ENCODE measurements at places on chromosomes 7 and 10.

- DNase-seq = no peak
These were observed 77.7 kb downstream of the DNAJC1 start for GRCh38 chr10:21925851-21926250.

GRCh38 chr10:49410365-49411074, 14.6 kb upstream of the DRGX start:
- DNase-seq = no peak

DNA sequence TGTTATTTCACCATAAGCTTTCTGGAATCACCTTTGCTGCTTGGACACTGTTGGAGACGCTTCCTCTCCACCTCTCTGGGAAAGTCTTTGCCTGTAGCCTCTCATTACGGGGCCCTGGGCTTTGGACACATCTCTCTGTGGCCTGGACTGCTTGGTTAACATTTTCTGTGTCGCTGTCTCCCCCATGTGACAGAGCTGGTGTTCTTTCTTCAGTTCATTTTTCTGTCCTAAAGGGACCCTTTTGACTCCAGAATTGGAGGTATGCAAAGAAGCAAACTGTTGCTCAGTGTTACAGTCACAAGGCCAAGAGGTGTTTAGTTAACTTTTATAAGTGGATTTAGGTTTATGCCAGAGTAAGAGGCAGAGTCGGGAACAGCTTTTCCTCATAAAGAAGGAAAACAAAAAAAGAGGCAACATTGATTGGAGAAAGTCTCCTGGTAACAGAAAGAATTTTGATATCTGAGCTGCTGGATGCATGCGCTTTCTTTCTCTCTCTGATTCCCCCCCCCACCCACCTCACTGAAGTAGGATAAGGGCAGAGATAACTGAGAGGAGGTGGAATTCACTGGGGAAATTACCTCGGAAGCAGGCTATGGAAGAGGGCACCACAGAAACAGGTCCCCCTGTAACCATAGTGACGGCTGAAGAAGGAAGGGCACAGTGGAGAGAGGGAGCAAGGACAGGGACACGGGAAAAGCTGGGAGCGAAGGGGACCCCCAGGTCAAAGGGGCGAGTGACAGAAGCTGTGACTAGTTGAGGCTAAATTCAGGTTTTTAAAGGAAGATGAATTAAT, 57.8 kb downstream of the LGI1 start:
- no peak for DNase-seq

- DNase-seq = no peak
These were observed 1349.1 kb downstream of the XPNPEP1 start for GRCh38 chr10:108574233-108574632.

GRCh38 chr10:97788552-97789442, 17.0 kb upstream of the SFRP5 start:
- DNase-seq = no peak

DNA sequence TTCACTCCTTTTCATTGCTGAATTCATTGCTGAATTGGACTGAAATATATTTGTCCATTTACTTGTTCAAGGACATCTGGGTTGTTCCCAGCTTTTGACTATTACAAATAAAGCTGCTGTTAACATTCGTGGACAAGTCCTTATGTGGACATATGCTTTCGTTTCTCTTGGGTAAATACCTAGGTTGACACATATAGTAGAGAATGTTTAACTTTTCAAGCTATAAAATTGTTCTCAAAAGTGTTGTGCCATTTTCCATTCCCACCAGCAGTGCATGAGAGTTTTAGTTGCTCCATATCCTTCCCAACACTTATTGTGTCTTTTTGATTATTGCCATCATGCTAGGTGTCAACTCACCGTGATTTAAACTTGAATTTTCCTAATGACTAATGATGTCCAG, 17.5 kb upstream of the CPVL start:
- DNase-seq = no peak

GRCh38 chr7:145692237-145692950, 424.2 kb upstream of the CNTNAP2 start:
- DNase-seq = no peak

GRCh38 chr10:58955615-58956014, 220.8 kb upstream of the PHYHIPL start:
- DNase-seq = no peak

- no peak for DNase-seq
These were observed 1082.4 kb downstream of the KCNMA1 start for GRCh38 chr10:76555067-76555670.

DNA sequence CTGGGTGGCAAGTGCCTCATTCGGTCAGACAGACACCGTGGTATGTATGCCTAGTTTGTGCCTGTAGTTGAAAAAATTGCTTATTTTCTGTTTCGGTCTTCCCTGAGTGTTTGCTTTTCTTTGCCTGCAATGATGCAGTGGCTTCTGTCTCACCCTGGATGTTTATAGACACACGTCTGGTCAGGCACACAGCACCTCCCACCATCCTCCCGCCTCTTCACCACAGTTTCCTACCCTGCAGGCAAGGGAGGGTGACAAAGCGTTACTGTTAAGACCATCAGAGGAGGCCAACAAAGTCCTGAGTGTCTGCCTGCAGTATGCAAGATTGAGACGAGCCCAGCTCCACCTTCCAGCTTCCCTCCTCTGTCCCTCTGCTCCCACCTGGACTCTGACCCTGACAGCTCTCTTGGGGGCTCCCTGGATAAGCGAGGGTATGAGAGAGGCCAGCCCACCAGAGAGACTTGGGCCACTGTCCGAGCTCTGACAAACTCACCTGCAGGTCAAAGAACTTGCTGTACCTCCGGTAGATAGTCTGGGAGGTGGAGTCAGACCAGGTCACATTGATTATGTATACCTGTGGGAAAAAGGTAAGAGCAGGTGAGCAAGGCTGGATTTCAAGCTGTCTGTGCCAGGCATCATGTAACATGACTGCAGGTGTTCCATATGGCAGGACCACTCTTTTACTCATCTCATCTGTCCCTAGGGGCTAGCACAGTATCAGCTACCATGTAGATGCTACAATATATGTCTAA, 54.4 kb downstream of the SH3PXD2A start:
- DNase-seq = peak; percentile 26

GRCh38 chr10:58780476-58780875, 267.8 kb downstream of the BICC1 start:
- DNase-seq = no peak

GRCh38 chr10:104117839-104118323, 4.1 kb upstream of the SFR1 start:
- no peak for DNase-seq

DNA sequence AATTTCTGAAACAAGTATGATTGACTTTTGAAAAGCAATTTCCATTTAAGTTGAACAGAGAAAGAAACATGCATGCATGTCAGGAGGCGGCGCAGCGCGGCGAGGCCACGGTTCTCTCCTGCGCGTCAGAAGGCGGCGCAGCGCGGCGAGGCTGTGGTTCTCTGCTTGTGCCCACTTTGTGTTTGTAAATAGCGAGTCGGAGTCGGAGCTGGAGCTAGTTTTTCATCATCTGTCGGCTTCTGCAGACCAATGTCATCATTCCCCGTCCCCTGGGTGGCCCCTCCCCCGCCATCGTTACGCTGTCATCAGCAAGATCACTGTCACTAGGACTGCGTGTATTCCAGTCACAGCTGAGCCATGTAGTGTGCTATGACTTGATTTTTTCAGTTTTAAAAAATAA, 49.2 kb downstream of the INPP5A start:
- DNase-seq = no peak

Data from stimulated activated CD8-positive, alpha-beta memory T cell treated with anti-CD3 and anti-CD28 coated beads, Interleukin-15, amount 100 ng/mL, for 4 hours (primary cell).